ENCODE measurements at places on chromosomes 13 and 19.
A peak's percentile ranks its signal among the peaks of the same experiment; 100 is the strongest.

DNA sequence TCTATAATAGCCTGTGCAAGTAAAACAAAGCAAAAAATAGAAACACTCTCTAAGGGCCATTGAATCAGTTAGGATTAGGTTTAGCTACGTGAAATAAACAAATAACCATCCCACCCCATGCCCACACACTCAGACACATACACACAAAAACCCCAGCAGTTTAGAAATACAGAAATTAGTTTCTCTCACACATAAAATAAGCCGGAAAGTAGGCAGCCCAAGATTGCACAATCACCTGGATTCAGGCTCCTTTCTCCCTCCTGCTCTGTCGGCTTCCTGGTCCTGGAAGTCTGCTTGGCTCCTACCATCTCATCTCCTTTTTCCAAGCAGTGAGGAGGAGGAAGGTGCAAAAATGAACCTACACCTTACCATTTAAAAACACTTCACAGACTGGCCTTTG, 22.6 kb upstream of the USP12 start:
- no peak for DNase-seq

DNA sequence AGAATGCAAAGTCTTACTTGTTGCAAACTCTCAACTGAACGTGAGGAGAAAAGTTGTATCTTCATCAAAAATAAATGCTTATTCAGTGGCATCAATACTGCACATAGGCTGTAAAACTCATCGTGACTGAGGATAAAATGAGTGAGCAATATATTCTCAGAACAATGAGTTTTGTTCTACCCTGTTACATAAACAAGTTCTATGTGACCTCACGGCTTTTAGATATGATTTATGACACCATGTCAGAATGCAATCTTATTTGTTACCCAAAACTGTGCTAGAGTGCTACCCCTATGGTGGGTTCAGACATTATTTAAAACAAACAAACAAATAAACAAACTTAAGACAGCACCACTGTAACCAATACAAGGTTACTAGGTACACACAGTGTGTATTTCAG, 55.4 kb downstream of the FOXO1 start:
- no peak for DNase-seq

- DNase-seq, result no peak
Measured at GRCh38 chr13:38819053-38819452, 132.2 kb downstream of the FREM2 start.

DNA sequence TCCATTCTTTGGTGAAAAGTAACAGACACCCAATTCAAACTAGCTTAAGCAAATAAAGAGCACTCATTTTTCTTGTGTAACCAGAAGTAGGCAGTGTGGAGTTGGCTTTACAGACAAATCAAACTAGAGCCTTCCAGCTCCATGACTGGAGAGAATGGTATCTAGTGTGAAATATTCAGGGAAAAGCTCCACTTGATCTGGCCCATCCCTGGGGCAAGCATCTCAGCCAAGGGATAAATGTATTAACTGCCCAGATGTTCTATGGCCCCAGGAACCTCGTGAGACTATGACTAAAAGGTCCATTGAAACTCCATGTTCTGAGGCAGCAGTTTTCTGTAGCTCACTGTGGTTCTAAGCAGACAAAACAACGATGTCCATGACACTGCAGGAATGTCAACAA, 49.9 kb downstream of the TBC1D4 start:
- no peak for DNase-seq

GRCh38 chr13:89267734-89268133, 1596.6 kb downstream of the SLITRK5 start:
- DNase-seq, result no peak

DNA sequence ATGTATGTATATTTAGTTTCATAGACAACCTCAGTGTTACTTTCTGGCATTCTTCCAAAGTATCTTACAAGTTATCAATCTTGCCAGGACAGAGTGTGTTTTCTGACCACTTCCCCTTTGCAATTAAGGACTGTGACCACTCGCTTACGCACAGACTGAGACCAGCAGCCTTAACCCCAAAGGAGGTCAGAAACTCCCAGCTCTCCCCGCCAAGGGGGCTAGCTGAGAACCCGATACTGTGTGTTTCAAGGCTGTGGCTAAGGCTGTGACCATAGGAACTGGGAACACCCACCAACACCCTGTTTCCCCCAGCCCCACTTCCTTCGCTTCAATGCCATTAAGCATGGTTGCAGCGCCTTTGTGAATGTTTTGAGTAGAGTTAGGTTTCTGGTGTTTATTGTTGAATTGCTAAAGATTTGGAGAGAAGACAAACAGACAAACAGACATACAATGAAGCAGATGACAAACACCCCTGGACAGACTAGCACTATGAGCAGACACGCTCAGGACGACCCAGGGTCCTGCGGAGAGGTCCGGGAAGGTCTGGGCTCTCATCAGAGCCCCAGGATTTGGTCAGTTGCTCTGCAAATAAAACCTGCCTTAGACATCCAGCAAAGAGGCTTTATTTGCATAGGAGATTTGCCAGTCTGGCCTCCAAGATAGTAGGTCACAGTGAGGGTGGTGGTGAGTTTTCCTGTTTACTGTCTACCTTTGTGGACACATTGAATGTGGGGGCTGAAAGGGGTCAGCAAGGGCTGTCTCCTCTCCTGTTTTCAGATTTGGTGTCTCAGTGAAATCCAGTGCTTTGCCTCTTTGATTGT, 25.0 kb upstream of the TNFSF11 start:
- no peak for DNase-seq

DNA sequence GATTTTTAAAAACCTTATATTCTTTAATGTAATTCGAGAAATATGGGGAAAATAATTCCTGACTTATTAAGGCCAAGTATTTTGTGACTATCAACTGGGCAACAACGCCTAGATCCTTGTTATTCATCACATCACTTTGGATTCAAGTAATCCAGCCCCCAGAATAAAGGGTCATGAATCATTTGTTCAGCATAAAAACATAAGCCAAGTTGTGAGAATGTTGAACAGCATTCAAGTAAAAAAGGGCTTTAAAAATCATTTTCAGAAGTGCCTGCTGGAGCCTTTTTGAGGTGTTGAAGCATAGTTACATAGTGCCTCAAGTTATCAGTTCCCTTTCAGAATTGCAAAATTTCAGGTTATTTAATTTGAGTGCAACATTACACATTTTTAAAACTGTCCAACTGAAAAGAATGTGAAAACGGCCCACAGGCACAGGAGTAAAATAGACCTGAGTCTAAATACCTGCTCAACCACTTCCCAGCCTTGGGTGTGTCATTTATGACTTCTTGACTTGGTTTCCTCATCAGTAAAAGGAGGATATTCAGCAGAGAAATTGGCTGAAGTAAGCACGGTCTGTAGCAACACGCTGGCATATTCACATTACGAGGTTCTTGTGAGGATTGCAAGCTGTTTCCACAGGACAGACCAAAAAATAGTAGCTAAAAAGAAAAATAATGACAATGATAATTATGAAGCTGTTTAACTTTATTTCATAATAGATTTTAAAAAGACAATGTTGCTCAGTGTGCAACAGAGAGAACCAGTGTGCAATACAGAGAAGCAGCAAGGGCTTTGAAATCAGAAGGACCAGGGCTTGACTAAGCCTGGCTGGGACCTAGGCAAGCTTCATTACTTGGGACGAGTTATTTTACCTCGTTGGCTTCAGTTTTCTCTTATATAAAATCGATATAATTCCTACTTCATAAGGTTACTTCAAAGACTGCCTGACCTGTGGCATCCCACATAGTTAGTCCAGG, 56.6 kb downstream of the MBNL2 start:
- DNase-seq, result no peak

DNA sequence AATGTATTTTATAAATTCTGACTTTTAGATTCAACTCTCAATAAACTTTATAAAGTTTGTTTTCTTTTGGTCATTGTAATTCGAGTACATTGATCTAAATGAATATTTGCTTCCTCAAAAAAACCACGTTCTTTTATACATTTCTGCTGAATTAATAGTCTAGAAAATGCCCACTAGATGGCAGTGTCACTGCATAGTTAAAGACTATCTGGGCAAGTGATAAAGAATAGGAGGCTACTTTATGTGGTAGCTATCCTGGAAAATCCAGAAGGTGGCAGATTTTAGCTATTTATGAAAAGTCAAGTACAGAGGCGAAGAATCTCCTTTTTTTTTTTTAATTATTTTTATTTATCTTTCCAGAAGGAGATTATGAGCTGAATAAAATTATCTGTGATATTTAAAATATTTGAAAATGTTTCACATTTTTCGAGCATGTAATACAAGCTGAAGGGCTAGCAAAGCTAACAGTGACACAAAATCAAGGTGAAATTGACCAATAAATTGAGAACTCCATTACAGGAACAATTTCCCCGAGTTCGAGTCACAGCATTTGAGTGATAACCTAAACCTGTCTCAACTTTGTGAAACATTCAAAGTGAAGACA, 221.8 kb downstream of the OLFM4 start:
- peak; percentile 91 for DNase-seq

DNA sequence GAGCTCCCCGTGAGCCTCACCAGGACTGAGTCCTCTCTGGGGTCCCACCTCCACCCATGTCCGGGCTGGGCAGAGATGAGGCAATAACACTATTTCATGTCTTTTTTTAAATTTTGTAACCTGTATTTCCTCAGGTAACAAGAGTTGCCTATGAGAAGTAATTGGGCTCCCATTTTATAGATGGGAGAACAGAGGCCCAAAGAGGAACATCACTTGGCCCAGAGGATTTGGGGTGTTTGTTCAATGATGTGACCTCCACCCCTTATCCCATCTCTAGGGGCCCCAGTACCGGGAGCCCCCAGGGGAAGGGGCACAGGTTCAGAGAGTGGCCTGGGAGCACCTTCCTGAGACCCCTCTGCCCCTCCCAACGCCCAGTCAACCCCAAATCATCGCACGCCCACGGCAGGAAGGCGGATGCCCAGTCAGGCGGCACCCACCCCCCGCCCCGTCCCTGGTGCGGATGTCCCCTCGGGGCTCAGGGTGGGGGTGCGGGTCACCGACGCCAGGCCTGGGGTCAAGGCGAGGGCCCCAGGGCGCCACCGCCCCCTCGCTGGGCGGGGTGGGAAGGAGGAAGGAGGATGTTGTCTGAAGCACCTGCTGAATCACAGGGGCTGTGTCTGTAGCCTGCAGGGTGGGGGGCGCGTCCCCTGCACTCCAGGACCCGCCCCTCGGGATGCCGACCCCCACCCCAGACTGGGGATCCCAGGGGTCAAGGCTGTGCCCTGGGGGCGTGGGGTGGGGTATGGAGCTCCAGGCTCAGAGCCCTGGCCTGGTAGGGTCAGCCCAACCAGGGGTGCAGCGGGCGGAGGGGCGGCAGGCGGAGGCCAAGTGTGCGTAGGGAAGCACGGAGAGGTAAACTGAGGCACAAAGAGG, 9.0 kb upstream of the CIRBP start:
- peak; percentile 13 for DNase-seq

DNA sequence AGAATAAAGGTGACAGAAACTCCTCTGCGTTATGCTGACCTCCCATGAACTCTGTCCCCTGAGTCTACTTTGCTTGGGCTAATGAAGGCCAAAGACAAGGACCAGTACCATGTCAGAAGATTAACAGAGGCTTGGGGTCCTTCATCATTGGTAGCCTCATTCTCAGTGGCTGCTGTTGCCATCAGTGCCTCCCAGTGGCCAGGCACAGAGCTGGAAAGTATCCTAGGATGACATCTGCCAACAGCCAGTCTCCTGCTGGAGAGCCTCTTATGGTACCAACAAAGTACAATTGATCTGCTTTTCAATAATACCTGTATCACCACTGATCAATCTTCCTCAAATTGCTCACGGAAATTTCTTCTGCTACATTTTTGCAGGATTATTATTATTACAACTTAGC, 281.6 kb downstream of the DNAJC15 start:
- no peak for DNase-seq

DNA sequence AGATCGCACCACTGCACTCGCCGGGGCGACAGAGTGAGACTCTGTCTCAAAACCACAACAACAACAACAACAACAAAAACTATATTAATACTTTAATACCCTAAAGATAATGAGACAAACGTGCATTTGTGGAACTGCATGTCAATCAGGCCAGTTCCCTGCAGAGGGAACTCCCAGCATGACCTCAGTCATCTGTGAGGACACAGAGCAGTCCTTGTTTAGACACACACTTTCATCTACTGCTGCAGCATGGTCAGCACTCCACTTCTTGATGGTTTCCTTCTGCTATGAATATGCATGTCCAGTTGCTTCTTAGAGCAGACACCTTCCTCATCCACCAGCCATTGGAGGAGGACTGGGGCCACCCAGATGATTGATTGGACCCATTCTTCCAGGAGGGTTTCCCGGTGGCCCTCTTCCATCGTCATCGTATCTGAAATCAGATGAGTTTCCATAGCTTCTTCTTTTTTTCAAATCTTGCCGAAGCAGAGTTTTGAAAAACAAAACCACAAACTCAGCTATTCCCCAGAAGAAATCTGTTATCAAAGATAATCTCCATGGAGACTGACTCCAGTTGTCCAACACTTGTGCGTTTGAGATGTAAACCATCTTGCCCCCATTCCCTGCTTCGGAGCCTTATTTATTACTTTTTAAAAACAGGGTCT, 26.5 kb downstream of the ZNF607 start:
- DNase-seq, result no peak

- peak; percentile 27 for DNase-seq
Measured at GRCh38 chr19:32287811-32288227, 57.6 kb upstream of the ZNF507 start.

DNA sequence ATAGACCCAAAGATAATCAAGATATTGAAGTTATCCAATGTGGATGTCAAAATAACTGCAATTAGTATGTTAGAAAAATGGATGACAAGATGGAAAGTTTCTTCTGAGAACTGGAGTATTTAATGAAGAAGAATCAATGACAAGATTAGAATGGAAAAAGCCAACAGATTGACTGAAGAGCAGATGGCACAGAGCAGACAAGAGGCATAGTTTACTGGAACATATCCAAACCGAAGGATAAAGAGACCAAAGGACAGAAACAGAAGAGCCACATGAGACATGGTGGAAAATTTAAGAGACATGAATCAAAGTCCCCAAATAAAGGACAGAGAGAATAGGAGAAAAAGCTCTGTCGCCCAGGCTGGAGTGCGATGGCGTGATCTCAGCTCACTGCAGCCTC, 89.6 kb upstream of the RXFP2 start:
- DNase-seq, result no peak

- DNase-seq, result no peak
Measured at GRCh38 chr19:4368128-4368820, 24.9 kb downstream of the MPND start.
